ENCODE measurements at places on chromosomes 4 and X.
A peak's percentile ranks its signal among the peaks of the same experiment; 100 is the strongest.

GRCh38 chr4:4225915-4226605 lies 669 bp downstream of the OTOP1 start:
- no peak for DNase-seq
- H3K27me3 ChIP-seq, result peaks cover 57% of the 10 kb centered on the region
- H3K4me3 ChIP-seq, result no peak overlapping the region
- peaks cover 3% of the 10 kb centered on the region for H3K4me1 ChIP-seq
- no peak overlapping the region for H3K27ac ChIP-seq
- peaks cover 6% of the 10 kb centered on the region for H3K36me3 ChIP-seq

DNA sequence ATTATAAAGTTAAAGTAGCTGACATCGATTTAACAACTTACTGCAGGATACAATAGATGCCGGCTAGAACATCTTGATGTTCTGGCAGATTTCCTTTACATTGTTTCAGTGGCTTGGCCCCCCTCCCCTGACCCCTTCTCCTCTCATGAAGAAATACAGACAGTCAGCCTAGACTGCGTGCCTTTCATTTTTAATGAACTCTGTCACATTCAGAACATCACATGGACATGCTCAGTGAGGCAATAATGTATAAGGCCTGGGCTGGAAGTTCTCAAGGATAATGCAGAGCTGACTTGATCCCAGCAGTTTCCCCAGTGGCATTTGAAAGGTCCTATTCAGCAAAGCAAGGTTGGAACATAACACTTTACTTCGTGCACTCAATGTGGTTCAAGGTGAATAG lies 239.2 kb downstream of the ANK2 start:
- no peaks in the 10 kb centered on the region for H3K4me1 ChIP-seq
- H3K27ac ChIP-seq, result no peak overlapping the region
- H3K27me3 ChIP-seq, result peaks cover 4% of the 10 kb centered on the region
- no peak overlapping the region for H3K4me3 ChIP-seq

DNA sequence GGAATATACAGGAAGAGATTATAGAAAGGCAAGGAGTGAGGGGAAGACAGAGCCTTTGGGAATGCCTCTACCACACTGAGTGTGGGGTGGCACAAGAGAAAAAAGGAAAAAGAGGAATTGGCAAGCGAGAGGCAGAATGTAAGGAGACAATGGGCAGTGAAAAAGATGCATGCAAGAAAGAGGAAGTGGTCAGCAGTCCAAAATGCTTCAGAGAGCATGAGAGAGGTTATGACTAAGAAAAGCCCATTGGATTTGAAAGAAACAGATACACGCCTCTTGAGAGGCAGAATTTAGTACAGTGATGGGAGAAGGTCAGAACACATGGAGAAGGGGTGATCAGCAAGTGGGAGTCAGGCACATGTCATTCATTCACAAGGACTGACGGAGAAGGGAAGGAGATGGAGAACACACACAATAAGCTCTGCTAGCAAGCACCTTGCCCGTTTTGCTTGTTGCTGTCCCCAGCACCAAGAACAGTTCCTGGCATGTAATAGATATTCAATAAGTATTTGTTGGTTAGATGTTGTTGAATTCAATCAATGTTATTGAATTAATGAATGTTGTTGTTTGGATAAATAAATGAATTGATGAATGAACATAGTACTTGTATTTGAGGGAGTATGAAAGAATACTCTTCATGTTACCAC lies 6.3 kb downstream of the DCHS2 start:
- DNase-seq, result no peak
- H3K36me3 ChIP-seq, result no peaks in the 10 kb centered on the region
- no peak overlapping the region for H3K4me3 ChIP-seq
- H3K4me1 ChIP-seq, result no peaks in the 10 kb centered on the region
- H3K27me3 ChIP-seq, result peaks cover 21% of the 10 kb centered on the region

DNA sequence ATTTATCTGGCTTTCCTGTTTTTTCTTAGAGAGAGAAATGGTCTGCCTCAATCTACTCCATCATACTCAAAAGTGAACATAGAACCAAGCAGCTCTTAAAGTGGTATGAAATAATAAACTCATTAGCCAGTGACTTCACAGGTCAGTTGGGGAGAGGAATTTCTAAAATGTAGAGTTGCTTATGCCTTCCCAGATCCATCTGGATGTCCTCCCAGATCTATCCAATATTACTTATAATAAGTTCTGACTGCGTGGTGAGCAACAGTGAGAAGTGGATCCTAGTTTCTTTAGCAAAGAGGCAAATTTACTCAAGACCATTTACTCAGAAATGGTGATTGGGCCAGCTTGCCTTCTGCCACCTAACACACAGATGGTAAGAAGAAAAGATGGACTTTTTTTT lies 748.0 kb downstream of the PCDH18 start:
- no peak overlapping the region for H3K4me3 ChIP-seq
- no peaks in the 10 kb centered on the region for H3K4me1 ChIP-seq
- no peaks in the 10 kb centered on the region for H3K36me3 ChIP-seq
- no peaks in the 10 kb centered on the region for H3K27me3 ChIP-seq
- DNase-seq, result no peak

DNA sequence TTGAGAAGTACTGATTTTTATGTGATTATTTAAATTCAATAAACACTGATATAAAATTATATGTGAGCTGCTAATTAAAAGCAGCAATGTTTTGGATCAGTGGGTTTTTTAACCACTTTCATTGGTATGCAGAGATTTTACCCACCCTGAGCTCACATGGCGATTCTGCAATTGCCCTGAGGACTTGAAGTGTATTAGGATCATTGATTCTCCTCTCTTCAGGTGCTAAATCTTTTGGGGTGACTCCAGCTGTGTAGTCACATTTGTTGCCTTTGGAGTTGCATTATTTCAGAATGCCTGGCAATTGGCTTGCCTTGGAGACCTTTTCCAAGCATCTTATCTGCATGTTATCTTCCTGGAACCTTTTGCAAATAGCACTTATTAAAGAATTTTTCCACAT lies 51.3 kb downstream of the UGT8 start:
- H3K27ac ChIP-seq, result no peak overlapping the region
- H3K36me3 ChIP-seq, result no peaks in the 10 kb centered on the region
- peaks cover 4% of the 10 kb centered on the region for H3K27me3 ChIP-seq
- no peak overlapping the region for H3K4me3 ChIP-seq
- H3K4me1 ChIP-seq, result no peaks in the 10 kb centered on the region
- no peak for DNase-seq

- DNase-seq, result no peak
- H3K4me1 ChIP-seq, result no peaks in the 10 kb centered on the region
- H3K4me3 ChIP-seq, result no peak overlapping the region
- no peaks in the 10 kb centered on the region for H3K27me3 ChIP-seq
- H3K27ac ChIP-seq, result no peak overlapping the region
Observed at GRCh38 chr4:172073590-172073989, 260.4 kb downstream of the GALNTL6 start.

- peaks cover 7% of the 10 kb centered on the region for H3K4me1 ChIP-seq
- peak; percentile 59 for DNase-seq
- H3K36me3 ChIP-seq, result no peaks in the 10 kb centered on the region
- no peak overlapping the region for H3K4me3 ChIP-seq
- H3K27me3 ChIP-seq, result peaks cover 3% of the 10 kb centered on the region
- H3K27ac ChIP-seq, result no peak overlapping the region
Observed at GRCh38 chr4:42282081-42282901, 115.0 kb upstream of the SHISA3 start.

DNA sequence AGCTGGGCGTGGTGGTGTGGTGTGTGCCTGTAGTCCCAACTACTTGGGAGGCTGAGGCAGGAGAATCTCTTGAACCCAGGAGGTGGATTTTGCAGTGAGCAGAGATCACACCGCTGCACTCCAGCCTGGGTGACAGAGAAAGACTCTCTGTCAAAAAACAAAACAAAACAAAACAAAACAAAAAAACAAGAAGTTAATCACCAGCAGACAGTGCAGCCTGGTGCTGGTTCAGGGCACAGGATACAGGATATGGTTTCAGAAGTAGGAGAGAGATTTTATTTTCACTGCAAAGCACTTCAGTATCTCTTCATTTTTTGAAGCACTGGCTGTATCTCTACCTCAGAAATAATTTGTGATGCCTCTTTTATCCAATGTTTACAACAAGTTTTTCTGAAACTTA lies 1222.9 kb upstream of the PRKX start:
- no peaks in the 10 kb centered on the region for H3K4me1 ChIP-seq
- no peak overlapping the region for H3K27ac ChIP-seq
- H3K4me3 ChIP-seq, result no peak overlapping the region
- no peak for DNase-seq
- no peaks in the 10 kb centered on the region for H3K27me3 ChIP-seq

DNA sequence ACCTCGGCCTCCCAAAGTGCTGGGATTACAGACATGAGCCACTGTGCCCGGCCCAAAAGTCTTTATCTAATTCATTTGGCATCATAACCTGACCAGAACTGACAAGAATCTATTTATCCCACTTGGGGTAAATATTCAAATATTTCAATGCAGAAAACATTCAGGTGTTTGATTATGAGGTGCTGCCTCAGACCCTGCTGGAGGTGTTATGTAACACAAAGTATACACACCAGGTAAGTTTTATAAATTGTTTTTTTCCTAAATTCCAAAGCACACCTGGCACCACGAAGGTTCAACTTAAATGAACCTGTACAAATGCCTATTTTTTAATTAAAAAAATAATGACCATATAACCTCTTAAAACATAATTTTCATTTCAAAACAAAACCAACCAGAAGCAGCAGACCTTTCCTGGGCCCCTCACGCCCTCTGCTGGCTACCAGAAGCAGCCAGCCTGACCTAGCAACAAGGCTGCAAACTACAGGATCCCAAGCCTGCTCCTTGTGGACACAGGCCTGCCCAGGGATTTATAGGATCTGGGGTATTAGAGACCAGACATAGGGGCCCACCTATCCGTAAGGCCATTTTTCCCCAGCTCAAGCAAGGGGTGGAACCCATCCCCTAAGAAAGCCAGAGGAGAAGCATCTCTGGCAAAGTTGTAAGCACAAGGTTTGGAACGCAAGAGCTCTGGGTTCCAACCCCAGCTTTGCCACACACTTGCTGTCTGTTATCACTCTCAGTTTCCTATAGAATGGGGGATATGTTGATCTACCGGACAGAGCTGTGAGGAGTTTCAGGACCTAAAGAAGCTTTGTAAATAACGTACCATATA lies 11.7 kb downstream of the OTUD5 start:
- no peaks in the 10 kb centered on the region for H3K27me3 ChIP-seq
- H3K4me1 ChIP-seq, result peaks cover 56% of the 10 kb centered on the region
- peak; percentile 61 for DNase-seq
- H3K27ac ChIP-seq, result peak overlapping the region; percentile 55
- peaks cover 21% of the 10 kb centered on the region for H3K36me3 ChIP-seq

DNA sequence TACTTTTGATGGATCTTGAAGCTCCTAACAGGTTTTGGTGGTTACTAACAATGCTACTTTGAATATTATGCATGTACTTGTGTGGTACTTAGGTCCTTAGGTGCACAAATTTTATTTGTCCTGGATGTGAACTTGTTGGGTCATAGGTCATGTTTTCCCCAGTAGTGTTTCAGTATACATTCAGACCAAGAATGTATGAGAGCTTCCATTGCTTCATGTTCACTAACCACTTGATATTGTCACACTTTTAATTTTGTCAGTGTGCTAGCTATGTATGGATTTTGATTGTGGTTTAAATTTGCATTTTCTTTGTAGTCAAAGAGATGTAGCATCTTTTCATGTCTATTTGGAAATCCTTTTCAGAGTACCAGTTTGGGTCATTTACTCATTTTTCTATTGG lies 32.2 kb downstream of the CLCN3 start:
- H3K36me3 ChIP-seq, result peaks cover 4% of the 10 kb centered on the region
- H3K27me3 ChIP-seq, result no peaks in the 10 kb centered on the region
- no peak overlapping the region for H3K4me3 ChIP-seq
- H3K4me1 ChIP-seq, result peaks cover 2% of the 10 kb centered on the region
- DNase-seq, result no peak
- H3K27ac ChIP-seq, result no peak overlapping the region

DNA sequence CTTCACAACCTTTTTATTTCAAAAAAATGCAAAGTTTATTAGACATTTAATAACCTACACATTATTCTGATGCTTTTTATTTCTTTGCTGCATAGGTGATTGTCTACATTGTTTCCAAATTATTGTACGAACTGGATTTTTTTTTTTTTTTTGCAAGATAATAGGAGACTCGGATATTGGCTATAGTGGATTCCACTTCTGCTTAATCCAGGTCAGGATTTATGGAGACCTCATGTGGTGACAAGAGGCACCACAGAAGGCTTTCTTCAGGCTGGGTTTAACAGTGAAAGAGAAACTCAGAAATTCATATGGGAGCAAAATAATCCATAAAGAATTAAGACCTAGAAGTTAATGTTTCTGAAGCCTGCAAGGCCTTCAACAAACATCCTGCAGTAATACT lies 2.4 kb upstream of the SLIT2 start:
- no peak for DNase-seq
- peaks cover 31% of the 10 kb centered on the region for H3K27me3 ChIP-seq
- peaks cover 5% of the 10 kb centered on the region for H3K4me1 ChIP-seq
- peaks cover 3% of the 10 kb centered on the region for H3K36me3 ChIP-seq

- peaks cover 6% of the 10 kb centered on the region for H3K4me1 ChIP-seq
- H3K4me3 ChIP-seq, result no peak overlapping the region
- no peak overlapping the region for H3K27ac ChIP-seq
- H3K36me3 ChIP-seq, result peaks cover 5% of the 10 kb centered on the region
- no peak for DNase-seq
Observed at GRCh38 chrX:53190363-53190960, 34.5 kb downstream of the KDM5C start.
